ENCODE measurements at places on chromosomes 2 and 18.

GRCh38 chr2:184268900-184269477 is 329.3 kb upstream of the ZNF804A start:
- DNase-seq = no peak

DNA sequence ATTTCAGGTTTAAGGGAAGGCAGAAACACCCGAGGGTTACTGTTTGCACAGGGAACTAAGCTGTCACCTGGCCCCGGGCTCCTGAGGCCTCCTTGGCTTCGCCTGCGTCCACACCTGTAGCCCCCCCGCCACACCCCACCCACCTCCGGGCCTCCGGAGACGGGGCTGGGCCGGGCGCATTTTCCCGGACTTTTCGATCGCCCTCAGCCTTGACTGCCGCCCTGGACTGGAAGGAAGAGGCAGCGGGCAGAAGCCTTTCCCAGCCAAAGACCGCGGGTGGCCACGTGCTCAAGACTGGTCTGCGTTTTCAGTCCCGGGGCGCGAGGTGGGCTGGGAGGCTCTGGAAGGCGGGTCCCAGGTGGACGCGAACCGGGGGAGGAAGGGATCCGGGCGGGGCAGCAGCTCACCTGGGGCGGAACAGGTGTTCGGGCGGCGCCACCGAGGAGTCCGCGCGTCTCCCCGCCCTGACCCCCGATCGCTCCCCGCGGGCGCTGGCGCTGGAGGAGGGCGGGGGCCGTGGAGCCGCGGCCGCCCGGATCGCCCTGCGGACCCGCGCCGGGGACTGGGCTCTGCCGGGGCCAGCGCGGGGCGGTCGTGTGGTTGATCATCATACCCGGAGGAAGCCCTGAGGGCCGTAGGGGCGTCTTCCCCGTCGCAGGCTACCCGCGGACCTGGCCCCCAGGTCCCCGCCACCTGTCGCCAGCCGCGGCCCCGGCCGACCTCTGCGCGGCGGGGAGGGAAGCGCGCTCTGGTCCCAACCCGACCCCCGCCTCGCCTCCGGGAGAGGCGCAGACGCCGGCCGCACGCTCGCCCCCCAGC is 3.2 kb downstream of the ID2 start:
- DNase-seq = peak; percentile 88

DNA sequence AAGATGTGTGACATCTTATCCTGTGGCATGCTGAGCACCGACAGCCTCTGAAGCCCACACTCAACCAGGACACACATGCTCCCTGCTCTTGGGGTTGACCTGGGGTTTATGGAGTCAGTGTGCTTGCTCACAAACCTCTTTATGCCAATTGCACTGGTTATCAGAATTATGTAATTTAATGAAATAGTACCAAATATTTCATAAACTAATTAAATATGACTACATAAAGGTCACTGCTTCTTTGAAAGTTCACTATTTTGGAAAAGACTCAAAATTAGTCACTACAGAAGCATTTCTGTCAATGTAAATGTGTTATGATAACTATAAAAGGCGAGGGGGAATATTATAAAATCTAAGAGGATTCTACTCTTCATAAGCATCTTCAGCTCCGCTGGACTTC is 76.7 kb downstream of the FHOD3 start:
- no peak for DNase-seq

DNA sequence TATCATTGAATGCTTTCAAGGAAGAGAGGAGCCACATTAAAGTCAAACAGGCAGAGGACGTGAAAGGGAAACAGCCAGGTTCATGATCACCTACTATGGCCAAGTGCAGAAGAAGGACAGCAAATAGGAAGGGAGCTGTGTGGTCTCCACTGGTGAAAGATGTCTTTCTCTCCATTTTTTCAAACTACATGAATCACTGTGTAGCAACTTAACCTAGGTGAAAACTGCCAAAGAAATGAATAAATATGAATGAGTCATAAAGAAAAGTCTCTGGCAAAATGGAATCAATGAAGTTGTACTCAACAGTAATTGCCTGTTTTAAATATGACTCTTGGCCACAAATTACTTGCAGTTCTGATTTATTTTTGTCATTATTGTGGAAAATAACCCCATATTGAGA is 452.6 kb upstream of the PKDCC start:
- DNase-seq = no peak

DNA sequence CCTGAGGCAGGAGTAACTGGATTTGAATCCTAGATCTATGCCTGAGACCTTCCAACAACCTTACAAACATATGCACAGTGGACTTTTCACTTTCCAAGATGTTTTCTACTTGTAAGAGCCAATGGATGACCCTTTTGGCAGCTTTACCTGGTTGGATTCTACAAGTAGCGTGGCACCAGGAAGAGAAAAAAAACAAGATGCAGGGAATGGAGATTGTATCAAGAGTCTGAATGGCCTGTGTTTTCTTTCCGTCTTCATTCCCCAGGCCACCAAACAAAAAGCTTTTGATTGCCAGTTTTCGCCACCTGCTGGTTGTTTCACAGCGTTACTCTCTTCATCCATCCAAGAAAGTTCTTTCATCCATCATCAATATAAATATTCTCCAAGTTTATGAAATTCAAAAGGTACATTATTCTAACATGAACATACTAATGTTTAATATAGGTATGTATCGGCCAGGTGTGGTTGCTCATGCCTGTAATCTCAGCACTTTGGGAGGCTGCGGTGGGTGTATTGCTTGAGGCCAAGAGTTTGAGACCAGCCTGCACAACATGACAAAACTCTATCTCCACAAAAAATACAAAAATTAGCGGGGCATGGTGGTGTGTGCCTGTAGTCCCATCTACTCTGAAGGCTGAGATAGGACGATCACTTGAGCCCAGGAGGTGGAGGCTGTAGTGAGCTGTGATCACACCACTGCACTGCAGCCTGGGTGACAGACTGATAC is 3.5 kb upstream of the BCL2 start:
- DNase-seq = peak; percentile 87

GRCh38 chr18:8435376-8435775 is 173.9 kb upstream of the RAB12 start:
- DNase-seq = no peak

GRCh38 chr2:118062669-118063068 is 25.6 kb upstream of the INSIG2 start:
- no peak for DNase-seq

GRCh38 chr18:25896178-25896780 is 194.1 kb downstream of the SS18 start:
- DNase-seq = peak; percentile 39

- DNase-seq = peak; percentile 90
Measured at GRCh38 chr2:225398372-225398771, 1.1 kb upstream of the NYAP2 start.

GRCh38 chr18:62420513-62421209 is 95.6 kb downstream of the TNFRSF11A start:
- DNase-seq = no peak

DNA sequence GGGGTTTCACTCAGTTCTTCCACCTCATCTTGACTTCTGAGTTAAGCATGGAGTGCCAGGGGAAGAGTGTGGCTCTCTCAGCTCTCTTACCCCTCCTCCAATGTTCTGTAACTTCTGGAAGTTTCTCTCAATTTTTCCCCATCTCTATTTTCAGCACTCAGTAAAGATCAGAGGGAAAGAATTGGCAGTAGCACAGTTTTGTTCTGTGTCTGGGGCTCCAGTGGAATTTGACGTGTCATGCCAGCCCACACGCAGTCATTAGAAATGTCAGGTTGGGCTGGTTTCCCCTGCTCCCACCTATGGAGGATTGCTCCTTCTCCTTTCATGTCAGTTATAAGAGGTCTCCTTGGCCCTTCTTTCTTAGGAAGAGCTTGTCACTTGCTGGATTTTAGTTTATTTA is 104.6 kb upstream of the COL3A1 start:
- no peak for DNase-seq

DNA sequence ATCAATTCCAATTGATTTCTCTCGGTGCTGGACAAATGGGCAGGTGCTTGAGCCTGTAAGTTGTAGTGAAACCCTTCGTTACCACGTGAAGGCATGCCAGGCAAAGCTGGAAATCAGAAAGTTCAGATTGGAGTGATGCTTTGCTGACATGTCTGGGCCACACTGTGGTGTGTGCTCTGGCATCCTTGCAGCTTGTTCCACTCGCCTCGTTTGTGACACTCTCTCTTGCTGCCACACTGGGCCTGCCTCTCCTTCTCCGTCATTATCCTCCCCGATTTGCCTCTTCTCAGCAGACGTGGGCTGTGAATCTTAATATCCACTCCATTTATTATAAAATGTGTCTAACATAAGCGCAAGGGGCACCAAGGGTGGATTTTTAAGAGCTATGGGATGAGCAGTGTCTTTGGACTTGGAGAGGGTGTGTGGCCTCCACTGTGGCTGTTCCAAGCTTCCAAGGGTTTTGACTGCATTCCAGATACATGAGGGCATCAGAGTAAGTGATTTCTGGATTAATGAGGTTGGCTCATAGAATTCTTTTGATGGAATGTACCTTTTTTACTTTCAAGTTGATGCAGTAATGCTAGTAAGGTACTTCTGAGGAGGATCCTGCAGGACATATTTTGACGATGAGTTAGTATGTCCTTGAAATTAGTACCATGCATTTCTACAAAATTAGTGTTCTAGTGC is 238.8 kb downstream of the TPGS2 start:
- DNase-seq = no peak

- no peak for DNase-seq
Measured at GRCh38 chr2:239908308-239908707, 116.8 kb downstream of the NDUFA10 start.
